ENCODE measurements at places on chromosomes 1 and 21.
A peak's percentile ranks its signal among the peaks of the same experiment; 100 is the strongest.

DNA sequence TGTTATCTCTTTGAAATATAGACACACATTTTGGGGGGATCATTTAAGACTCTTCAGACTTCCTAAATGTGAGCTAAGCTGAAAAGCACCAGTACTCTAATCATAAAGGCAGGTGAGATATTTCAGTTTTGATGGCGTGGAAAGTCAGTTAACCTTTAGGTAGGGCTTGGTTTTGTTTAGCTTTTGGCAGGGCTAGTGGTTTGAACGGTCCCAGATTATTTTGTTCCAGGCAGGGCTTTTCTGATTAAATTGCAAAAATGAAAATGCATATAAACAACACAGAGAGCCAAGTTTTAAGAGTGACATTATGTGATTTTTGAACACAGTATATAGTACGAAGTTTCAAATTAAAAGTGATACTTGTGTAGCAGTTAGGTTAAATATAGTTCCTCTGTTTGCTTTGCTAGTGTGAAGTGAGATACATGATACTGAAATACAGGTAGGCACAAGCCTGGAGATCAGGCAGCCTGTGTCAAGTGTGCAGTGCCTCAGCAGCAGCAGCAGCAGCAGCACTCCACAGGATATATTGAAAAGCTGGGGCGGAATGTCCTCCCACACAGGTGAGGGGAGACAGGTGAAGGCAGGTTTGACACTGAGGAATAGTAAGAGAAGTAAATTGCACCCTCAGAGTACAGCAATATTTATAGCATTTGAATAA is 47.4 kb downstream of the CAMTA1 start:
- DNase-seq, result no peak

- DNase-seq, result no peak
Observed at GRCh38 chr1:111193712-111194480, 6.5 kb downstream of the DENND2D start.

GRCh38 chr1:2482588-2482987 is 6.5 kb downstream of the PLCH2 start:
- DNase-seq, result no peak

DNA sequence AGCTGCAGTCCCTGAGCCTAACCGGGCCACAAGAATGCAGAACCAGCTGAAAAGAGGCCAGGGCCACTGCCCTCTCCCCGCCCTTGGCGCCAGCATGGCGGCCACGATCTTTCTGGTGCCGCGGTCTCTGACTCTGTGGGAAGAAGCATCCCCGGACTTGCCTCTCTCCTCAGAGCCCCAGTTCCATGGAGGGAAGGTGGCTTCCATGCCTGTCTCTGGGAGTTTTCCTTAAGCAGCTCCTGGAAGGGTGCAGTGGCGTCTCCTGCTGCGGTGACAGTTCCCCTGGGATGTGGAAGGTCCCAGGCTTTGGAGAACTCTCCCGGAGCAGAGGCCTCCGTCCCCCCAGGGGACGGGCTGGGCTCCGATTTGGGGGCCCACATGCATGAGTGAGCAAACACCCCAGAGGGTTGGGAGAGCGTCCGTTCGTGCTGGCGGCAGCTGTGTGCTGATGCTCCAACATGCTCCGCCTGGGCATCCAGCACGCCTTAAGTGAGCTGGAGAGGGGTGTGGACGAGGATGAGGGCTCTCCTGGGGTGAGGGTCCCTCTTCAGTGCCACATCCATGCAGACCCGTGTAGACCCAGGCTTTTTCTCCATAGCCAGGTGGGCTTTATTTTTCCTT is 109.8 kb upstream of the COL6A1 start:
- no peak for DNase-seq

DNA sequence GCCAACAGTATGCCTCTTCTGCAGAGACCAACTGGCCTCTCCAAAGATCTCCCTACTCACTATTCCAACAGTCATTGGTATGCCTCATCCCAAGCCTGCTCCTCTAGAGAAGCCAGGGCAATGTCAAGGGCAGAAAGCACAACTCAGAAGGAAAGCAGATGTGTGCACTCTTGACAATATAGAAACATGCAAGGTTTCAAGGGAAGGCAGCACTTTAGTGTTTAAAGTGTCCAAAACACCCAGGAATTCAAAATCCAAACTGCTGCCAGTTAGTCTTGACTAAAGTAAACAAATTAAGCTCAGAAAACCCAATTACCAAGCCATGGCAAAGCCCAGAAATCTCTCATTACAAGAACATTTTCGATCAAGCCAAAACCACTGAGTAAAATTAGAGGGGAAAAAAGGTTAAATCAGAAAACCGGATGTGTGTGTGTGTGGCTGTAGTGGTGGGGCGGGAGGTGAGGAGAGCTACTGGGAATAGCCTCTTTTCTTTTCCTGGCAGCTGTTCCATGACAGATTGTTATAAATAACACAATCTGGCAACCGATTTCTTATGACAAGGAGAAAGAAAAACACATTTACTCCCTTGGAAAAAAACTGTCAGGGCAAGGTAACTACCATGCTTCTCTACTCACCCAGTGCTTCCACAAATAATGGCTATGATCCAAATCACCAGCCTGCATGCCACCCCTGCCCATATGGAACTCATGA is 39.2 kb downstream of the EIF2B3 start:
- DNase-seq, result peak; percentile 81

GRCh38 chr21:38136201-38136600 is 120.6 kb upstream of the KCNJ15 start:
- peak; percentile 10 for DNase-seq

- DNase-seq, result peak; percentile 73
Observed at GRCh38 chr1:1433804-1434130, 1.7 kb upstream of the VWA1 start.

DNA sequence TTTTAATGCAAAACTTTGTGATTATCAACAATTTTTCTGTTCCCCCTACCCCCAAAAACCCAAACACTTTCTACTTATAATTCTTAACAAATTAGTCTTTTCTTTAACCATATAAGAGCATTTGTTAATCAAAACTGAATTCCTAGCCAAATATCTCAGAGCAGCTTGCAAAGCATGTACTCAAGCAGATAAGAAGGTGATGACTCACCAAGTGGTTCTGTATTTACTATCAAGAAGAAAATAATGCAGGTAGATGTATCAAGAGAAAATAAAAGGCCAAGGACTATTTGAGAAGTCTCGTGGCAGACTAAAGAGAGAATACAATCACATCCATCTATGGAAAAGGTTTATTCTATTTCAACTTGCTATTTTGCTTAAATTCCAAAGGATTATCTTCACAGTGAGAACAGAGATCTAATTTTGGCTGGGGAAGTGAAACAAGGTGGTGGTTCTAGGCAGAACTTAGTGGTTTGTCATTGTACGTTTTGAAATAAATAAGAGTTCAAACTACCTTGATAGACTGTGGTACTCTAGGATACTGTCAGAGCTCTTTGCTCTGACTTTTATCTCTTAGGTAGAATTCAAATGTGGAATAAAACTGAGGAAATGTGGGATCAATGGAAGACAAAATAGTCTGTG is 94.7 kb upstream of the NRIP1 start:
- DNase-seq, result peak; percentile 12

DNA sequence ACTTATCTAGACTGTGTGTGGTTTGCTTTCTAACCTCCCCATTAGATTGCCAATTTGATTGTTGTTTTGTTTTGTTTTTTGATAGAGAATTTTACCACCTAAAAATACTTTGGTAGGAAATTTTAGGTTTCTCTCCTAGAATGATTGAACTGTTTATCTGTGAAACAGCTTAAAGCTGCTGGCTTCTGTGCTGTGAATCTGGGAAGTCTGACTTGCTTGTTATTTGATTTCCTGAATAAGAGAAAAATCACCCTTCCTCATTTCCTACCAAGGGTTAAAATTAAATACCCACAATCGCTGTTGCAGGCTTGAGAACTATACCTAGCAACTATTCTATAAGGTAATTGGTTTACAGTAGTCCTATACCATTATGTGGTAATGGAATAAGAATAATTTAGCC is 198.9 kb upstream of the CACYBP start:
- no peak for DNase-seq

- no peak for DNase-seq
Observed at GRCh38 chr1:173876732-173877131, 8.6 kb downstream of the ZBTB37 start.

GRCh38 chr1:52574594-52574993 is 21.7 kb upstream of the TUT4 start:
- DNase-seq, result peak; percentile 94

DNA sequence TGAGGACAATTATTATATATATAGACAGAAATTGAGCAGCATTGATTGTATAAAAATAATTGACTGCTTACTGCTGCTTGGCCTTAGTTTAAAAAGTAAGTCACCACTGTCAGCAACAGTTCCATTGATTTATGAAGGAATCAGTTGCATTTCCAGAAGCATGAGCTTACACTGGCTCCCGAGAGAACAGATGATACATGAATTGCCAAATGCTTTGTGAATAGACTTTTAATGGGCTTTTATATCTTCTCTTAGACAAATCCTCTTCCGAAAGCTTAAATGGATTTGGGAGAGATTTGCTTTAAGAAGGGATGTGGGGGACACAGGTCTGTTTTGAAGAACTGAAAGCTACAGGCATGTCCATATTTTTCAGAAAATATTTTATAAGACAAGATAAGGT is 7.5 kb downstream of the FHAD1 start:
- no peak for DNase-seq

DNA sequence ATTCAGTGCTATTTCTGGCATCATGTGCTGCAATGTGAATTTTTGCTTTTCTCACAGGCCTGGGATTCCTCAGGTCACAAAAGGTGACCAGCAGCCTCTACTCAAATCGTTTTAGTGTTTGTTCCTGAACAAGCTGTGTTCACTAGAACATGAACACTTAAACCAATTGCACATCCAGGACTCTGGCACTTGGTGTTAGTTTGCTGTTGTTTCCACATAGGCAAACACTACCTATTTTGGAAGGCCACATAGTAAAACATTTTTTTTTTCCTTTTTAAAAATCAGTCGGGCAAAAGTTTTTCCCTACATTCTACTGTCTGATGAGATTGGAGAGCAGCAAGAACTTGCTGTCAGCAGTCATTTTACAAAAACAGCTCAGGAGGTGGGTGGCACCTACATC is 83.2 kb downstream of the PLPP3 start:
- no peak for DNase-seq

GRCh38 chr21:42092771-42093170 is 21.7 kb downstream of the UMODL1 start:
- no peak for DNase-seq

DNA sequence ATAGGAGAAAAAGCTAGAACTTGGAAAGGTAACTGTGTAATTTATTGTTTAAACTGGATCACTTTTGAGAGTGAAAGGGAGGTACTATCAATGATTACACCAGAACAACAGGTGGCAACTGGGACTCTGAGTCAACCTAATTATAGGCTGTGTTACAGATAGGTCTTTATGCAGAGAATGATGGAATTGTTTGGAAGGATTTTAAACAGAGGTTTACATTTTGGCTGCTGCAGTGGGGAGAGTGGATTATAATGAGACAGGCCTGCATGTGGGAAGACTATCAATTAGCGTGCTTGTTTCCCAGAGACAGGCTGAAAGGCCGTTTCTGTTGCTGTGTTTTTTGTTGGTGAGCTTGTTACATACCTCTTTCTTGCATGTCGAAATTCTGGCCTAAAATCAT is 432.9 kb downstream of the PLA2G4A start:
- DNase-seq, result no peak

- no peak for DNase-seq
Observed at GRCh38 chr21:38714999-38715398, 90.7 kb upstream of the ETS2 start.

- DNase-seq, result no peak
Observed at GRCh38 chr1:226658546-226659125, 80.4 kb downstream of the ITPKB start.

- no peak for DNase-seq
Observed at GRCh38 chr1:12052997-12053686, 10.0 kb upstream of the TNFRSF8 start.

DNA sequence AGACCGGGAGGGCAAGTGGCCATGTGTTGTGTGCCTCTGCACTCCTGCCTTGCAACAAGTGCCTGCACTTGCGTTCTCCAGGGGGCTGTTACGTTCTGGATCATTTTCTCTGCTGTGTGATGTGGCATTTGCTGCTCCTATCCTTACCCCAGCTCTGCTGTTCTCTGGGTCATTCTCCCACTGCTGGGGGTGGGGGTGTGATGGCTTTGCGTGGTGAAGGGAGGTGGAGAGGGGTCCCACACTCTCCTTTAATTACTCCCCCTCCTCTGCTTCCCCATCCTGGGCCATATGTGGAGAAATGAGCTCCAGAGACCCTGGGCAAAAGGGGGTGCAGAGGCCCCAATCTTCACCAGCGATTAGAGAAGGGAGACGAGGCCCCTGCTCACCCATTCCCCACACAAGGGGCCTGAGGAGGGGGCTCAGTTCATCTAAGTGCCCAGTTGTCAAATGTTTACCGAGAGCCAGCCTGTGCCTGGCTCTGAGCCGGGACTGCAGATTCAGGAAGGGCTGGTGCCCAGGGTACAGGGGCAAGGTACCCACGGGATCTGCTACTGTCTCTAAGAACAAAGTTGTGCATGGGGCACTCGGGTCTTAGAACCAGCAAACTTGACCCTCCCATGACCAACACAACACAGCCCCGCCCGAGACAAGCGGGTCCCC is 355.4 kb downstream of the PTPRU start:
- no peak for DNase-seq

- no peak for DNase-seq
Observed at GRCh38 chr1:46301406-46301807, 2.0 kb downstream of the LRRC41 start.

DNA sequence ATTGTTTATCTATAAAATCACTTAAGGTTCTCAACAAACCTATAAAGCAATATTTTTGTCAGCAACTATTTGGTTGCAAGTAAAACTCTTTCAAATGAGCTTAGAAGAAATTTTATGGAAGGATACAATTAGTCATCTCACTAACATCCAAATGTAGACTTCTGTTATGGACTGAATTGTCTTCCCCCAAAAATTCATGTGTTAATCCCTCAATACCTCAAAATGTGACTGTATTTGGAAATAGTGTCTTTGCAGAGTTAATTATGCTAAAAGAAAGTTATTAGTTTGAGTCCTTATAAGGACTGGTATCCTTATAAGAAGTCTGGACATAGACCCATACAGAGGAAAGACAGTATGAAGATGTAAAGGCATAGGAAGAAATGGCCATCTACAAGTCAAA is 357.8 kb upstream of the PRMT6 start:
- no peak for DNase-seq

DNA sequence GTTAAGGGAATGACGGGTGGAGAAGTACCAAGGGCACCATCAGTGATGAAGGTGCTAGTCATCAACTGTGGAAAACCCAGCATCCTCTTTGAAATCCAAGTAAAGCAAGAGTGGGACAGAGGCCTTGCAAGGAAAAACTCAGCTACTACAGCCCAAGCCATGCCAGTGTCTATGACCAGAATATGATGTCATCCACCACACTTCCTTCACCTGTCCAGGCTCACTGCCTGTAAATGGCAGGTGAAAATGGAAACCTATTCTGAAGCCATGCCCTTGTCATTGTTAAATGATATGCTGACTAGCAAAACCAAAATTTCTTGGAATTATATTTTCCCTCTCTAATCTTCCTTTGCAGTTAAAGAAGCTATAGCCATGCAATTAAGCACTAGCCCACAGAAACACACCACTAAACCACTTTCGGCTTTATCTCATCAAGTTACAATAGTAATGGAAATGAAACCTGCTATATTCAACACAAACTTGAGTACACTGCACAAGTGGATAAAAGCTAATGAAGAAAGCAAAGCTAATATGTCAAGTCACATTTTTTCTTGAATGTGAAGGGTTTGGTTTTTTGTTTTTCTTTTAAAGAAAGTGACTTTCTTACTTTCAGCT is 96.3 kb upstream of the RALGPS2 start:
- no peak for DNase-seq

GRCh38 chr21:43305811-43306311 is 121.1 kb downstream of the SIK1 start:
- no peak for DNase-seq
